ENCODE measurements at places on chromosomes 5 and 9.

- no peak for DNase-seq
Measured at GRCh38 chr5:2524620-2525019, 226.9 kb downstream of the IRX2 start.

GRCh38 chr5:165723931-165724330, 2218.5 kb downstream of the MAT2B start:
- no peak for DNase-seq

- DNase-seq: no peak
Measured at GRCh38 chr5:5146530-5147160, 6.5 kb downstream of the ADAMTS16 start.

- DNase-seq: peak; percentile 24
Measured at GRCh38 chr9:89953824-89954615, 349.2 kb downstream of the GADD45G start.

- DNase-seq: no peak
Measured at GRCh38 chr9:38286357-38286756, 106.1 kb upstream of the ALDH1B1 start.

DNA sequence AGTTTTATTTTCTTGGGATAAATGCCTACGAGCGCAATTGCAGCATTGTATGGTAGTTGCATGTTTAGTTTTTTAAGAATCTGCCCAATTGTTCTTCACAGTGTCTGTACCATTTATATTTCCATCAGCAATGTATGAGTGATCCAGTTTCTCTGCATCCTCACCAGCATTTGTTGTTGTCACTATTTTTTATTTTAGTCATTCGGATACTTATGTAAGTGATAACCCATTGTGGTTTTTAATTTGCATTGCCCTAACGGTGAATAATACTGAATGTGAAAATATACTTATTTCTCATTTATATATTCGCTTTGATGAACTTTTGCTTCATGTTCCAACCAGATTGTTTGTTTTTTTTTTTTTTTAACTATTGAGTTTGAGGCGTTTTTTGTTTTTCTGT, 33.7 kb upstream of the PWWP2A start:
- DNase-seq: no peak

GRCh38 chr5:96283589-96283988, 149.5 kb downstream of the PCSK1 start:
- no peak for DNase-seq

- no peak for DNase-seq
Measured at GRCh38 chr5:178296066-178296465, 63.5 kb upstream of the PHYKPL start.

DNA sequence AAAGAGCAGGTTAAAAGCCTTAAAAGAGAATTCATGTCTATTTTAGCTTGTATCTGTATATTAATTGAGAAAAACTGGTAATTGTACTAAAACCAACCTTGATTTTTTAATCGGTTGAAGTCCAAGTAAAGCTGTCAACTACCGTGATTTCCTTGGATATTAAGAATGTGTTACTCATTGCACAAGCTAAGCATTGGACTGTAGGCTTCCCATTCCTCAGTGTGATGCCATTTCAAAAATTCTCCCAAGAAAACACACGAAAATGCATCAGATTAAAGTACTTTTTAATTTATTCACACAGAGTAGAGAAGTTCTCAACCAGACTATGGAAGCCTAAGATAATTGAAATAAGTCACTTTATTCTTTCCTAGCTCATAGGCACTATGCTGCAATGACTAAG, 761.4 kb upstream of the TYRP1 start:
- DNase-seq: no peak

- DNase-seq: no peak
Measured at GRCh38 chr9:126700903-126701812, 87.4 kb downstream of the LMX1B start.

DNA sequence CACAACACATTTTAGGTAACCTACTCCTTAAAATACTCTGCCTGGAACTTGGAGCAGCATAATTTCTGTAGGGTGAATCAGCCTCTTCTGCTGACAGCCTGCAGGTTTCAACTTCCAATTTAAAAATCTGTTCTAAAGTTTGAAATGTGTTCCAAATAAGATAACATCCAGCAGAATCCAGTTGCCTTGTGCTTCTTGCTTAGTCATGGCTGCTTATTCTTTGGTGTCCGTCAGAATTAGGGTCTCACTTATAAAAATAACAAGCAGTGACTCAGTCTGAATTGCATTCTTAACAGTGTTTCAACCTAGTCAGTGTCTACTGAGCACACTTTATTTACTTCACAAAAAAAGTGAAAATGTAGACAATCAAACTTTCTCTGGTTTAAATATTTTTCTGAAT, 3.7 kb downstream of the CDH6 start:
- DNase-seq: no peak

Measured in NCI-H510A (cell line).